ENCODE measurements at places on chromosomes 2 and 18.

DNA sequence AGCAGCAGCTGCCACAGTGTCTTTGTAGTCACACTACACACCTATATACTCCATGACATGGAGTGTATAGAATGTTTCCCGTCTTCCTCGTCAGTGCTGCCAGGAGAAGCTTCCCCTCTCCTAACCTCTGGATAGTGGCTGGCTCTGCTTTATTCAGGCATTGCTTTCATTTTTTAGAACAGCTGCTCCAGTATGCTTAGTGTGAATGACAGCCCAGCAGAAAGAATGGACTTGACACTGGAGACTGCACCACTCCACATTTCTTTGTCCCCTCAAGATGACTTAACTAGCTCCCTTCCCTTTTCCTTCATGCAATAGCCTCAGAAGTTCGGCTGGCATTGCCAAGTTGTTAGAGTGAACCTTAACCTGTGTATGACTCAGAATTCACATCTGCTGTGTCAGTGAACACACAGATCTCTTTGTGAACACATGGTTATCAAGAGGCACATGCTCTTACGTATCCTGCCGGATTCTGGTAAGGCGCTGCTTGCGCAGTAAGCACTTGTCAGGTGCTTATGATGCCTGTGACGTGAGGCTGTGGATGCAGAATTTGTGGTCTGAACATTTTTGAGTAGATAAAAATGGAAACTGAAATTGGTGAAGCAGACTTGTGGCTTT lies 73.9 kb downstream of the NEDD4L start:
- no peak for DNase-seq

DNA sequence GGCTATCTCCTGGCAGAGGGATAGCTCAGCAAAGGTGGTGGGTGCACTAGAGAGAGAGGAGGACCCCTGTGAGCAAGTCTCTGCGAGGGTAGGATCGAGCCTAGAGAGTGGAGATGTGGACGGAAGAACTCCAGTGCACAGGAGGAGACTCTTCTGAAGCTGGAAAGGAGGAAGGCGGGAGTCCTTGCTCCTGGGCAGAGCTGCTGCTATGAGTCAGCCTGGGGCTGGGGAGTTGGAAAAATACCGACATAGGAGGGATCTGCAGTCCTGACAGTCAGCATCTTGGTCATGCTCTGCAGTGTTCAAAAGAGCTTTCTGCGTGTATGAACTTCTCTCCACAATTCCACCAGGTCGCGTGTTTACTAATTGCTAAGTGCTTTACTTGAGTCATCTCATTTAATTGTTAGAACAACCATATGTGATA lies 233.8 kb downstream of the LDLRAD4 start:
- DNase-seq, result peak; percentile 84

DNA sequence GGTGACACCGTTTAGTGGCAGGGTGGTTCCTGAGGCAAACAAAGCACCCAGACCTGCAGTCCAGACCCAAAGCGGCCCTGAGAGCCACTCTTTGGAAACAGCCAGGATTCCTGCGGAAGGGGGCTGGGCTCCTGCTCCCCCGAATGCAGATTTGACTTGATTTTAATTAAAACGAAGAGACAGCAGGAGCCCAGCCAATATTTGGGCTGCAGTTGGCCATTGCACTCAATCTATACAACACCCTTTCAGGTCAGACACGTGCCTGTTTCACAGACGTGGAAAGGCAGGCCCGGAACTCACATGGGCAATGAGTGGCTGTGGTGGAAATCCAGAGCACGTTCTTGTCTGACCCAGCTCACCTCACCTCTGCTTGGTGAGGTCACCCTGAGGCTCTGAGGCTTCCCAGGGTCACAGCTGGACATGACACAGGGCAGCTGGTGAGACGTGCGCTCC lies 122.4 kb downstream of the NDUFA10 start:
- DNase-seq, result no peak

GRCh38 chr18:41456831-41457230 lies 498.2 kb upstream of the PIK3C3 start:
- DNase-seq, result no peak

DNA sequence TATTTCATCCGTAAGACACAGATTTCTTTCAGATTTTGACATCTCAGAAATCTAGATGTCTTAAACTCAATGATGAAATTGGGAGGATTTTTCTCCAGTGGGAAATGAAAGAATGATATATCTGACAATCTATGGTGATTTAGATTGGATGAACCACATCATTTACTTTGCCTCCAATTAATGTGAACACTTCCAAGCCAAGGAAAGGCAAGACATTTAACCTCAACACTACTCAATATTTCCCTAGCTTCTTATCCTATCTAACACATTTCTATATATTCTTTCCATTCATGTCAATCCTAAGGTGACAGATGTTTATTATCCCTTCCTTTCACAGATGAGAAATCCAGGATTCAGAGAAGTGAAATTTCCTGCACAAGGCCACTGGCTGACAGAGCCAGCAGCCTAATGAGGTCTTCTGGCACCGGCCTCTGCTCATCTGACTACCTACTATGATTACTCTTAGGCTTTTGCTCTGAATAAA lies 327.6 kb downstream of the IRS1 start:
- no peak for DNase-seq
